ENCODE measurements at places on chromosomes 5 and 9.

- no peak for DNase-seq
Measured at GRCh38 chr5:130066644-130067043, 162.4 kb downstream of the CHSY3 start.

DNA sequence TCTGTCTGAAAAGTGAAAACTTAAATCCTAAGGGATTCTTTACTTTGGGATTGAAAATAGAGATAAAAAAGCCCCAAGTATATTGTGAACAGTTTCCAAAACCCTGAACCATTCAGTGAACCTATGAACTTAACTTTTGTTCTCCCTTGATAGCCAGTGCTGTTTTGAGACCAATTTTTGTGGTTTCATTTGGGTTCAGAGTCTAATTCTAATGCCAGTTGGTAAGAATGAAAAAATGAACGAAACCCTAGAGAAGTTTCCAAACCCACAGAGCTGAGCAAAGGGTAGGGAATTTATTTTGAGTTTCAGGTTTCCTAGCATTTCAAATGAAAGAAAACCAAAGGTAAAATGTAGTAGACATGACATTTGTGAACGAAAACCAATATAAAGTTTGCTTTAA lies 1366.8 kb downstream of the EFNA5 start:
- DNase-seq = no peak

- no peak for DNase-seq
Measured at GRCh38 chr5:179825655-179826182, 5.0 kb downstream of the SQSTM1 start.

- DNase-seq = no peak
Measured at GRCh38 chr9:9284201-9284600, 1328.6 kb downstream of the PTPRD start.

DNA sequence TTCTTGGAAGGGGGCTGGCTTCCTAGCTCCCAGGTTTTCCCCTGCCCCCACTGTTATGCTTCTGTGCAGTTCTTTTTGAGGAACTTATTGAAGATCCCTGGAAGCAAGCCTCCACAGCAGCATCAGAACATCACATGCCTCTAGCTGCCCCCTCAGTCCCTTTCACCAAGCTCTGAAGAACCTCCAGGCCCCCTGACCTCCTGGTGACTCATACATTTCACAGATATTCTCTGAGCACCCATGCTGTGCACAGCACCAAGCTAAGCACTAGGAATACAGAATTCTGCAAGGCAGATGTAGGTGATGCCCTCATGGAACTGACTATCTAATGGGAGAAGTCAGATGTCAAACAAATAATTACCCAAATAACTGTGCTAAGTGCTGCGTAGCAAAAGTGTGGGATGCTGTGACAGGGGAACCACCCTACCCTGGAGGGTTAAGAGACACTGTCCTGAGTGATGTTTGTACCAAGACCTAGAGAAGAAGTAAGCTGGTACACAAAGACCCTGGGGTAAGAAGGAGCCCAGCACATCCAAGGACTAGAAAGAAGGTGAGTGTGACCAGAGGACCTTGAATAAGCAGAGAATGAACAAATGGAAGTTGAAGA lies 213.7 kb upstream of the NR4A3 start:
- no peak for DNase-seq

GRCh38 chr5:43609752-43610151 lies 6.8 kb downstream of the NNT start:
- no peak for DNase-seq

GRCh38 chr5:39533749-39534148 lies 109.0 kb upstream of the DAB2 start:
- no peak for DNase-seq
